8988T (cell line): ENCODE measurements at places on chromosomes 4 and X.
A peak's percentile ranks its signal among the peaks of the same experiment; 100 is the strongest.

DNA sequence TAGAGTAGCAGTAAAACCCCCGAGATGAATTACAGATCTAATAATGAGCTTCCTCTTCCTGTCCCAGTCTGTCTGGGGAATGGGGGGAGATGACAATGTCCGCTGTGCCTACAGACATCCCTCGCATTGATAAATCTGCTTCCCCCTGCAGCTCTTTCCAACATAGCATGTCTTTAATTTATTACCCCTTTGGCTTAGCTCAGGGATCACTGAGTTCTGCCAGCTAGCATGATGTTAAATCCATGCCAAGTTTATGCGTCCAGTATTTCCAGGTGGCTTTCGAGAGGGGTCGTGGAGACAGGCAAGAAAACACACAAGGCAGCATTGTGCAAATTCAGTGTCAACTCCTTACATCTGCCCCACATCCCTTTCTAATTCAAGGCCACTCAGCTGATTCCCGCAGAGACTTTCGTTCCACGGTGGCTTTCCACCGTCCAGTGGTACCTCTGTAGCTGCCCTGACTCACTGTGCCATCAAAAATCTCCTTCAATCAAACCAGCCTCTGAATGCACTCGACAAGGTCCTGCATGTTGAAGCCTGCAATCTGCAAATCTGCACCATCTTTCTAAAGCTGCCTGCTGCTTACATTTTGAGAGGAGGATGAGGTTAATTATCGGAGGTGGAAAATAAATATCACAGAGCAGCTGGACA, 75.1 kb downstream of the MXRA5 start:
- DNase-seq: no peak

GRCh38 chr4:145058256-145058655, 39.7 kb downstream of the ANAPC10 start:
- DNase-seq: no peak

DNA sequence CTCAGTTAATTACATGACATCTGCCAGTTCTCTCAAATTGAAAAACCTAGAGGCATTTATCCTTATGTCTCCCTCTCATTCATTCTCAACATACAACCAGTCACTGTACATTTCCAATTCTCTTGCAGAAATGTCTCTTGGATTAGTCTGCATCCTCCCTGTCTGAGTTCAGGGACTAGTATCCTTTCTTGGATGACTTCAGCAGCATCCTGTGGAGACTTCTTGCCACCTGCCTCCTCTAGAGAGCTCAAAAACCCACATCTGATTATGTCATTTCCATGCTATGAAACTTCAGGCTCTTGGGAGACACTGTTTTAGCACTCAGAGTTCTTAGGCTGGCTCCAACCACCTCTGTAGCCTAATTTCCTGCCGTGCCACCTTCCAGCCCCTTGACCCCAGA, 515.1 kb upstream of the DIPK2B start:
- no peak for DNase-seq

GRCh38 chr4:85367815-85368214, 107.1 kb upstream of the ARHGAP24 start:
- no peak for DNase-seq

DNA sequence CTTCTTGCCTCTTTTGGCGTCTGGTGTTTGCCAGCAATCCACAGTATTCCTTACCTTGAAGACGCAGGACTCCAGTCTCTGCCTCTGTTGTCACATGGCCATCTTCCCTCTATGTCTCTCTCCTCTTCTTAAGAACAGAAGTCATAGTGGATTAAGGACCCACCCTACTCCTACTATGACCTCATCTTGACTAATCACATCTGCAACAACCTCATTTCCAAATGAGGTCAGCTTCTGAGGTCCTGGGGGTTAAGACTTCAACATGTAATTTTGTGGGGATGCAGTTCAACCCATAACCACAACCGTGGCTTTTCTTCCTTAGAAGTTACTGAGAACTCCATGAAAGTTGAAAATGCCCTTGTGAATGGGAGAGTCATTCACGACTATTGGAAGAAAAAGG, 23.3 kb downstream of the TLR8 start:
- no peak for DNase-seq

DNA sequence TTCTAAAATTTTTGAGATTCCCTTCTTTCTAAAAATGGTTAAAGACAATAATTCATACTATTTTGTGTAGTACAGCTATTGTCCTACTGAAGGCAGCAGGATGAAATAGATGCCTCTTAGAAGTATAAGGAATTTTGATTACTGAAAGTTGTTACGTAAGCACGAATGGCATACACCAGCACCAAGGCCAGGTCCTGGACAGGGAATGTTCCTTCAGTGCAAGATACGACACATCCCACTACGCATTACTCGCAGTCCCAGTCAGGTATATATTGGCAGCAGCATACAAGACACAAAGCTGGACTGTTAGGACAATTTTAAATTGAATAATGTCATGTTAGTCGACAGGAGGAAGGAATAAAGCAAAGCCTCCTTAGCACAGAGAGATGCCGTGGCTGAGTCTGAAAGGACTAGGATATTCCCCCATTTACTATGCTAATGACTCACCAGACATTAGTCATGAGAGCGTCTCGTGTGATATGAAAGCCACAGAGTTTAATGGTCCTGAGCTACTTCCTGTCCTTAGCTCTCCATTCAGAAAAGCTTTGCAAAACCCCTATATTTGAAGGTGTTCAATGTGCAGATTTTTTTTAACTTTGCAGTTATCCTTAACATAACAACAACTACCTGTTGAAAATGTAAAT, 504.3 kb downstream of the FAM133A start:
- DNase-seq: no peak

- DNase-seq: no peak
These were observed 106.9 kb downstream of the PPARGC1A start for GRCh38 chr4:23782778-23783437.

DNA sequence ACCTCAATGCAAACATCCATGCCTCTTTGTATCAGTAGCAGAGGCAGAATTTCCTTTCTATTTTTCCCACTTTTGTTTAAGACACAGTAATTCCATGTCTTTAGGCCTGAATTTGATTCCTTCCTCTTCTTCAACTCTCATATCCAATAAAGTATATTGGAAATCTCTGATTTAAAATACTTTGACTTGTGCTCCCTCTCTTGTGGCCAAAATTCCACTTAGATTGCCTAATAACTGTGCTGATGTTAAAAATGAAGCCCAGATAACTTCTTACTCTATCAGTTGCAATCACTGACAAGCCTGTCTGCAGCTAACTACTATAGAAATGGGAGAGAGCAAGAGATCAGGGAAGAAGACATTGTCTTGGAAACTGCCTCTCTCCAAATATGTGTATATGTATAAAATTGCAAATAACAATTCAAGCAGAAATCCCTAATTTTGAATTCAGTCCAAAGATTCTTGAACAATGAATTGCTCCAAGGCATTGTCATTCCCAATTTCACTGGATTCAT, 163.5 kb upstream of the SPIN4 start:
- DNase-seq: no peak

- DNase-seq: no peak
These were observed 185.8 kb downstream of the APBB2 start for GRCh38 chr4:41028392-41029076.

DNA sequence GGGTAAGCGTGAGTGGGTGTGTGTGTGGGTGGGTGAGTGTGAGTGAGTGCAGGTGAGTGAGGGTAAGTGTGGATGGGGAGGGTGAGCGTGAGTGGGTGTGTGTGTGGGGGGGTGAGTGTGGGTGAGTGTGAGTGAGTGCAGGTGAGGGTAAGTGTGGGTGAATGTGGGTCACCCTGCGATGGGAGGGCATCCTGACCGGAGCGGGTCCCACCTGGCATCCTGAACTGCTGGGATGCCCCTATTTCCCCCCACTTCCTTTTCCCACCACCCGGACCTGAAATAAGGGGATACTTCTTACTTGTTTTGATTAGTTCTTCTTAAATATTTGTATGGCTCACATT, 49.5 kb downstream of the ING2 start:
- no peak for DNase-seq

- no peak for DNase-seq
These were observed 350.9 kb downstream of the MID1IP1 start for GRCh38 chrX:39152106-39152649.

- no peak for DNase-seq
These were observed 129.5 kb downstream of the LARP7 start for GRCh38 chr4:112766422-112766821.

- DNase-seq: no peak
These were observed 77.5 kb downstream of the ENOX2 start for GRCh38 chrX:130825525-130825924.

DNA sequence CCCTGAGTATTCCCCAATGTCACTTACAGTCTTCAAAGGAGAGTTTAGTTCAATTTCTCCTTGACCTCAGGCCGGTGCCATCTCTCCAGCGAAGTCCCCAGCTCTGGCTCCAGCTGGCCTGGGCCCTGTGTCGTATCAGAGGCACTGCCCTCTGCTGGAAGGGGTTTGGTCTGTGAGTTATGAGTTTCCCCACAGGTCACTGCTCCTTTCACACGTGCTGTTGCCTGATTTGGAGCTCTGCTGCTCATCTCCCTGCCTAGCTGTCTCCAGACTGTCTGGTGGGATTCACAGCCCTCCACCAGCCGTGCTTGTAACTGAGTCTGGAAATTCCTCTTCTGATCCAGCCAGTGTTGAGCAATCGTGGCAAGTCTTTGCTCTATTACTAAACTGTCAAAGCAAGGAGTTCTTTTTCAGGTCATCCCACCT, at the start of gene RAP2C:
Gene RAP2C (minus strand): TSS at position 105 of the 426 bp plus-strand sequence. CDS start 2,179 bp downstream, outside the sequence.
- peak; percentile 76 for DNase-seq

GRCh38 chrX:153925387-153925738, 701 bp downstream of the ARHGAP4 start:
- DNase-seq: no peak

DNA sequence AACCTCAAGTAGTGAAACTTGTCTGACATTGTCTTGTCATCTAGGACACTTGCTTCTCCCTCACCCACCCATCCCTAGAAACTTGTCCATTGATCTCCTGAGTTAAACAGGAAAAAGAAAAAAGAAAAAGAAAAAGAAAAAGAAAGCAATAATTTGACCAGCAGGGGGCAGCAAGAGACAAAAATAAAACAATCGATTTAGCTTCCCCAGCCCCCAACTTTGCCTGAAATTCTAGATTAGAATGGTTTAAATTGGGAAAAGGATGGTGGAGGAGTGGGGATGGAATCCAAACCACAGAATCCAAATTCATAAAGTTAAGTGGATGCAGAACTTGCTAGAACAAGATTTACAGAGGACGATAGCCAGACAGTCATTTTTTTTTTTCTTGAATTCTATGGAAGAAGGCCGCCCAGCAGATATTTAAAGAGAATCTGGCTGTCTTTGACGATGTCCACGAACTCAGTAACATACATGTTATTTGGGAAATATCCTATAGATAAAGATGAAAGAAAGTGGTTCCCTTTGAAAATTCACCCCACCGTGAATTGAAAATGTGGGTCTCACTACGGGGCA, 282.9 kb downstream of the USP46 start:
- DNase-seq: no peak
